ENCODE measurements at places on chromosomes 4 and X.

DNA sequence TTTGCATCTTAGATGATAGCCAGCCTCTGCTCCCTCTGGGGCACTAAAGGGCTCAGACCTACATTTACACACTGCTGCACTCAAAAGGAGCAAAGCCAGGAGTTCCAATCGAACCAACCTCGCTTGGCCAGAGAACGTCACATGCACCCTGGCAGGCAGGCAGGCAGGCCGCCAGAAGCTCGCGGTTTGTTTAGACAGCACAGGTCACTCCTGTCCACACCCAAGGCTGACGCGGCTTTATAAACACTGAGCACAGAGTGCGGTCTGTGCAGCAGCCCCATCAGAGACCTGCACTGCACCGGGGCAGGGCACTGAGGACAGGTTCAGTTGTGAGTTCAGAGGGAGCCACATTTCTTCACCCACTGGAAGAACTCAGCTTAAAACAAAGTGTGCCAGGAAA, 143.9 kb downstream of the BCOR start:
- DNase-seq, result no peak

GRCh38 chr4:119623025-119623424, 5.6 kb downstream of the PDE5A start:
- DNase-seq, result no peak

- no peak for DNase-seq
Measured at GRCh38 chr4:6277935-6278800, 8.5 kb downstream of the WFS1 start.

DNA sequence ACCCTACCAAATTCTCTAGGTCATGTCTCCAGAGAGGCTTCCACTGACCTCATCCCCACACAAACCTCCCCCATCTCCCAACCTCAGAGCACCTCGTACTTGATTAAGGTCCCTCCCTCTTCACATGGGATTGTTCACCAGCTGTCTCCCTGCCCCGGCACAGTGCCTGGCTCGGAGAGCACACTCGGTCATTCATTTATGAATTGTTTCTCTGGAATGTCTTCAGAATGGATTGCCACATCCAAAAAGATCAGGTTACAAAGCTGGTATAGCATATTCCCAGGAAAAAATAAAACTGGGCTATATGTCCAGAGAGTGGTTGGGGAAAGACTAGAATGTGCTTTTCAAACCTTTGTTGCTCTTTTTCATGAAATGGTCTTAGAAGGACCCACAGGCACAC, 21.6 kb downstream of the JAKMIP1 start:
- DNase-seq, result no peak

DNA sequence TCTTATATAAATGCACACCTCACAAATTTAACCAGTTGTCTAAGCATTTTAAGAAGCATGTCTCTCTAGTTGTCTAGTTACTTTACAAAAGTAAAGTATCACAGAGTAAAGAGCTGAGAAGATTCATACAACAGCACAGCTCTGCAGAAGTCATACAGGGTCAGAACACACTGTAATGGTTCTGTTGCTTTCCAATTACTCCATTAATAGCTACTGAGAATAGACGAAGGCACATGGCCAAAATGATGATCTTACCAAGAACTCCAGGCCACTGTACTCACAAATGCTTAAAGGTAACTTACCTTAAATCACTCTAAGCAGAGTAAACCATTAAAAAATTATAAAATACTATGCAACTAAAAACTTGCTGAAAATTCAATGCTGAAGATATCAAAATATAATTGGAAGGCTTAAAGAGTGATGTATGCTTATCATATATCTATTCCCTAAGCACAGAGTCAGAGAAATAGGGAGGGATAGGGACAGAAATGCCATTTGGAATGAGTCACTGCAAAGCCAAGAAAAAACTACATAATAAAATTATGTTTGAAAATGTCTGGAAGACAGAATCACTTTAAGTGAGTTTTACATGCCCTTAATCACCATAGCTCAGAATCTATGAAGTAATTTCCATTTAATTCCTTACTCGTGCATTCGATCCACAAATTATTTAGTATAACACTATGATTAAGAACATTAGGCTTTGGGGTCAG, 71.0 kb downstream of the DDX60L start:
- DNase-seq, result no peak

GRCh38 chr4:123555807-123556273, 159.2 kb downstream of the SPRY1 start:
- peak; percentile 85 for DNase-seq

- no peak for DNase-seq
Measured at GRCh38 chr4:58653251-58653650, 1543.1 kb upstream of the IGFBP7 start.

GRCh38 chrX:115330498-115331168, 41.1 kb downstream of the LUZP4 start:
- no peak for DNase-seq

DNA sequence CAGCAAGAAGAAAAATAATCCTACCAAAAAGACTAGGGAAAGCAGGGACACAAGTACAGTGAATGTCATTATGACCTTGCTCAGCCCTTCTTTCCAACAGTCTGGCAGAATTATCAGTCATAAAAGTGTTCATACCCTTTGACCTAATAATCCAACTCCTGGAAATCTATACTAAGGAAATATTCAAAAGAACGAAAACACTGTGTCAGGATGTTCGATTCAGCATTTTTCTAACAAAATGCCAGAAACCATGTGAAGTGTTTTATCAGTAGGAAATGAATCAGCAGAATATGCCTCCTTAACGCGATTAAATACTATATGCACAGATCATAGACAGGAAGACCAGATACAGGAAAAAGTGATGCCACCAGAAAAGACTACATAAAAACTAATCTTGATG, 16.2 kb upstream of the S100G start:
- DNase-seq, result no peak

DNA sequence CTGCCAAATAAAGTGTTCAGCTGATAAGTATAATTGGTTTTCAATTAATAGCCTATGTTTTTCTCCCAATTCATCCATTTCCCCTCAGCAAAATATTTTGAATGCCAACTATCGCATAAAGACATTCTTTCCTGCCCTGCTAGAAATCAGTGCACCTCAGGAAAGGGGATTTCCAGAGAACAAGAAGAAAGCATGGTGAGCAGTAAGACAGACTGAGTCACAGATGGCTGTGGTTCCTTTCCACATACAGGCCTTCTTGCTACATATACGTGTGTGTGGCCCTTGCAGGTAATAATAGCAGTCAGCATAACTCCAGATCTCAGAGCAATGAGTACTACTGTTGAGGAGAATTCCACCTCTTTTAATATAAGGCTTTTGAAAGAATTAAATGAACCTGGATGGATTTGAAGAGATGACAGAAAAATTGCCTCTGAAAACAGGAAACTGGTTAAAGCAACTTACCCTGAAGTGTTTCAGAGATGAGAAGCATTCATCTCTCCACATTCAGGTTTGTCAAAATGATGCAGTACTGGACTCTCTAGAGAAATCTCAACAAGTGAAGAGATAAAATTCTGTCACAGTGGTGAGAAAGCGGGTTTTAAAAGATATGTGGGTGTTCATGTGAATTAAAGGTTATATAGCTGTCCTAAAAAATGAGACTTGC, 13.6 kb downstream of the GASK1B start:
- no peak for DNase-seq

DNA sequence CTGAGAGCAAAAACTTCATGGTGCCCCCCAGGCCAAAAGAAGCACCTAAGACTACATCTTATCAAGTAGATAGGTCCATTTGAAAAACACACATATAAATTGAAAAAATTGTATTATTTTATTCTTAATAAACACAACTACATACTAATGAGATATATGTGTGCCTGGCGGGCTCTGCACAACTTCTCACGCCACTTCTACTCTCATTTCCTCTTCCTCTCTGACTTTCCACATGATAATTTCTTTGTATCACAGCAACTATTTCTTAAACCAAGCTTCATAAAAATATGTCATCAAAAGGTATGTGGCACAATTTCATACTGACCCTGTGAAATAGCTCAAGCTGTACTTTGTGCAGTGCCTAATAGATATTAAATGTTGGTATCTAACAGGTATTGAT, 10.7 kb upstream of the NPY2R start:
- DNase-seq, result no peak

- no peak for DNase-seq
Measured at GRCh38 chrX:152991123-152991522, 2.8 kb downstream of the PNMA5 start.

GRCh38 chr4:109041463-109042360, 260.7 kb downstream of the COL25A1 start:
- DNase-seq, result peak; percentile 35

DNA sequence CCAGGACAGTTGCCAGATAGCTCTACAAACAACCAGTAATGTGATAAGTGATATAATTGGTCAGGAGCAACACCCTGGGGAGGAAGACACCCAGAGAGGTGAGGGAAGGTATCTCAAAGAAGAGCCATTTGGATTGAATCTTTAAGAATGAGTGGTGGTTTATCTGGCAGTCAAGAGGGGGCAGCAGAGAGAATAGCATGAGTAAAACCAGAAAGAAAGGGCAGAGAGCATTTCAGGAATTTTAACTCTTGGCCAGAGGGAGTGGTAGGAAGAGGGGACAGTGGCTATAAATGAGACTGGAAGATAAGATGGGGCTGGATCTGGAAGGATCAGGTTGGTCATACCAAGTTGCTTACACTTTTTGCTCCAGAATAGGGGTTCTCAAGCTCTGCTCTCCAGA, 5.9 kb upstream of the SEPTIN6 start:
- DNase-seq, result no peak

DNA sequence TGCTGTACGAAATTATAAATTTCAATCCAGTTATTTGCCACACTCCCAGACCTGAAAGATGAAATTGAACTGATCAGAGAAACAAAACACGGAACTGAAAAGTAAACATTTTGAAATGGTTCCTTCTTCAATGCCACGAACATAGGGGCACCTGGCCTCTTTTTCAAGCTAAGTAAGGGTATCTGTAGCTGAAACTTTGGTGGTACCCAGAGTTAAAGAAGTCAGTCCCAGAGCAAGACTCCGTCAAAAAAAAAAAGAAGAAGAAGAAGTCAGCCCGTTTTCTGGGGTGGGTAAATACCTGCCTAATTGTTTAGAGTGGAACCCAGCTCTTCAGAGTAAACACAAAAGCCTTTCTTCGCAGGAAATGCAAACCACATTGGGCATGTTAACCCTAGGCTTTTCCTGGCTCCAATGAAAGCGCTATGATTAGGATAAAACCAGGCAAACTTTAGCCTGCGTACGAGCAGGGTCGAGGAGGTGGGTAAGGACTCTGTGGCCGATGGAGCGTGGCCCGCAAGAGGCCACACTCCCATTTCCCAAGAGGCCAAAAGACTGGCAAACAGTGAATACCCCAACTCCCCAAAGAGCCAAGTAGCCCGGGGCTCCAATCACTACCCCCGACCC, 1.3 kb downstream of the ANTXR2 start:
- no peak for DNase-seq

GRCh38 chr4:168636506-168637196, 139.8 kb downstream of the PALLD start:
- peak; percentile 64 for DNase-seq

GRCh38 chrX:68675571-68675970, 28.1 kb downstream of the STARD8 start:
- DNase-seq, result no peak

GRCh38 chrX:107577933-107578332, 50.4 kb upstream of the PRPS1 start:
- DNase-seq, result no peak

DNA sequence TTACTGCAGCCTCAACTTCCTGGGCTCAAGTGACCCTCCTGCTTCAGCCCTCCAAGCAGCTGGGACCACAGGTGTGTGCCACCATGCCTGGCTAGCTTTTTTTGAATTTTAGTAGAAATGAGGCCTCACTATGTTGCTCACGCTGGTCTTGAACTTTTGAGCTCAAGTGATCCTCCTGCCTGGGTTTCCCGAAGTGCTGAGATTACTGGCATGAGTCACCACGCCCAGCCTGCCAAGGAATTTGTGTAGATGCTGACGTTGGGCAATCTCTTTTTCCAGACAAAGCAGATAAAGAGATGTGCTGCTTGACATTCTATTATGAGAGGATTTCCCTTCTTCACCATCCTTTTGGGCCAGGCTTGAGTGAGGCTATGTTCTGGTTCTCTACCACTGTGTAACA, 254.5 kb upstream of the RPS6KA3 start:
- no peak for DNase-seq
